ENCODE measurements at places on chromosomes 6 and 20.

- DNase-seq: peak; percentile 50
Measured at GRCh38 chr20:2469991-2470422, 582 bp downstream of the SNRPB start.

DNA sequence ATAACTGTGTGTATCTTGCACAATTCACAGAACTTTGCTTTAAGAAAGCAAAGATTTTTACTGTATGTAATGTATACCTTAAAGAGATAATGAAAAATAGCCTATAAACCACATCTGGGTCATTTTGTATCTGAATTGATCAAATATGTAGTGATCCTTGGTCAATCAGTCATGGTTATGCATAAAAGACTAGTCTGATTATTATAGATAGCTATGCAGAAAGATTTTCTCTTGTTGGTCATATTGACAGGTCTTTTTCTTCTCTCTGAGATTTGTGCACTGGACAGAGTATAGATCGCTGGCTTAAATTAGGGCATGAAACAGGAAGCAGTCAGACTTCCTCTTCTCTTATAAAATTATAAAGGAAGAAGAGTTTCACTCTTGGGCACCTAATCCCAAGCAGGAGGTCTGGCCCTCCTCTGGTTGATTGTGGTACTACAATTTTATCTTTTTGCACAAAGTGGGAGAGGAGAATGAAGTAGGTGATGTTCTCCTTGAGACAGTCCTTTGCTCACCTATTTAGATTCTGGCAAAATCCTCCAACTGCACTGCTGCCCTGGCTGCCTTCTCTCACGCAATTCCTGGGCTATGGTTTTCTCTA, 380.9 kb upstream of the RGS17 start:
- DNase-seq: peak; percentile 10

DNA sequence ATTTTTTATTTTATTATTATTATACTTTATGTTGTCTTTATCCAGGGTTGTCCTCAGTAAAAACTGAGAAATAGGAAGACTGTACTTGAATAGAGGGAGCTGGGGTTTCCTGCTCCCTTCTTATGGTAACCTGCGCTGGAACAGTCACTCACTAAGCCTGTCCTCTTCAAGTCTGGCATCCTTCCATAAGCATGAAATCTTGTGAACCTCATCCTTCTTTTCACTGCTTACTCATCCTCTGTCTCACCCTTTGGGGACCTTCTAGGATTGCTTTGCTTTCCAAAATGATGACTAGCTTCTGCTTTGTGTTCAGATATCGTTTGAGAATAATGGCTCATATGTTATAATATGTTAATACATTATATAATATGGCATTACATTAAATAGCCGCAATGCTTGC, 90.6 kb downstream of the C6orf118 start:
- DNase-seq: no peak

GRCh38 chr20:20732641-20733040, 20.2 kb upstream of the RALGAPA2 start:
- DNase-seq: no peak

Data from HuH-7 (cell line).